ENCODE measurements at places on chromosomes 7 and 10.

- no peak for DNase-seq
These were observed 50.8 kb downstream of the SH2D4B start for GRCh38 chr10:80588546-80588945.

DNA sequence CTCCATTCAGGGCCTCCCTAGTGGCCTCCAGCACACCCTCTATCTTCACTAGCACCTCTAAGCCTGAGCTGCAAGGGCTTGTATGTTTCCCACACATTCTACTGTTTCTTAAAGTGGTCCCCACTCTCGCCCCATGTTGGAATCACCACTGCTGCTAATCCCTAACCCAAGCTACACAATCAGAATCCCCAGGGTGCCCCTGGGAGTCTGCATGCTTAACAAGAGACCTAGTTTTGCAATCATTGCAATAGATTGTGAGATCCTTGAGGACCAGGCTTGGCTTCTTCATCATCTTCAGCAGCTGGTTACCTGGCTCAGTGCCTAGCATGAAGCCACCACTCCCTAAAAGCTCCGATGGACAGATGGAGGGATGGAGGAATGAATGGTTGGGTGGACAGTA, 113.9 kb downstream of the MYOF start:
- DNase-seq, result peak; percentile 52

DNA sequence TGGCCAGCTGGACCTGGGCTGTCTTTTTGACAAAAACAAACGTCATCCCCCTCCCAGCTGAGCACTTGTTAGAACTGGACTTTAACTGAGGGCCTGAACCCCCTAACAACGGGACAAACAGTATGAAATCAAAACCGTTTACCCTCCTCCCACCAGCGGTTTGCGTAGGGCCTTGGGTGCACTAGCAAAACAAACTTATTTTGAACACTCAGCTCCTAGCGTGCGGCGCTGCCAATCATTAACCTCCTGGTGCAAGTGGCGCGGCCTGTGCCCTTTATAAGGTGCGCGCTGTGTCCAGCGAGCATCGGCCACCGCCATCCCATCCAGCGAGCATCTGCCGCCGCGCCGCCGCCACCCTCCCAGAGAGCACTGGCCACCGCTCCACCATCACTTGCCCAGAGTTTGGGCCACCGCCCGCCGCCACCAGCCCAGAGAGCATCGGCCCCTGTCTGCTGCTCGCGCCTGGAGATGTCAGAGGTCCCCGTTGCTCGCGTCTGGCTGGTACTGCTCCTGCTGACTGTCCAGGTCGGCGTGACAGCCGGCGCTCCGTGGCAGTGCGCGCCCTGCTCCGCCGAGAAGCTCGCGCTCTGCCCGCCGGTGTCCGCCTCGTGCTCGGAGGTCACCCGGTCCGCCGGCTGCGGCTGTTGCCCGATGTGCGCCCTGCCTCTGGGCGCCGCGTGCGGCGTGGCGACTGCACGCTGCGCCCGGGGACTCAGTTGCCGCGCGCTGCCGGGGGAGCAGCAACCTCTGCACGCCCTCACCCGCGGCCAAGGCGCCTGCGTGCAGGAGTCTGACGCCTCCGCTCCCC, at the start of gene IGFBP1:
Gene IGFBP1, plus strand, starts transcription at position 304 of the 808 bp plus-strand sequence. Its CDS starts 165 bp downstream, at position 469.
- no peak for DNase-seq

DNA sequence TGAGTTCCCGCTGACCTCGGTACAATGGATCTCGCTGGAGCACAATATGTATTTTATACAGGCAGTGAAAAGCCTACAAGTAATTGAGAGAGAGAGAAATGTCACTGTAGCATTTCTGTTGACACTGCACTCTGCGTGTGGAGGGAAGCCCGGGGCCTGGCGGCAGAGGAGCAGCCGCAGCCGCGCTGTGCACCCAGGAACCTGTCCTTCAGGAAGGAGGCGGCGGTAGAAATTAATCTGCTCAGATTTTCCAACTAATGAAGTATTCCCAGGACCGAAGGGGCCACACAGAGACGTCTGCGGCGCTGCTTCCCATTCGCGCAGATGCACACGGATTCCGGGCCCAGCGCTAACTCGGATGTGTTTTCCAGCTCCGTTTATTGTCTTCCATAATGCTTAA, 170.1 kb downstream of the EBF3 start:
- DNase-seq, result no peak

- no peak for DNase-seq
These were observed 135.7 kb downstream of the IDE start for GRCh38 chr10:92438220-92438619.

DNA sequence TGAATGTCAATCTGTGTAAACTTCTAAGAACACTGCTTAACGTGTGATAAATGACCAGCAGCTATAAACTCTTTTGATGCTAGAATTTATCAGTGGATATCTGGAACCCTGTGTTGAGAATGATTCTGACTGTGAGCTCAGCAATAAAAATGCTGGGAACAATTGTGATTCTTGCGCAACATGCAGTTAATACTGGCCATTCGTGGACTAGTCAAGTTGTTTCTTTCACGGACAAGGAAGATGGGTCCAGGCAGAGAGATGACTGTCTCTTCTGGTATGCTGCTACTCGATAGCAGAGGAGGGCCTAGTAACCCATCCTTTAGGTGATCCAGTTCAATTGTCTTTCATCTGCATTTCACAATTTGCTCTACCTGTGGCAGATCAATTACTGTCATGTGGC, 394.8 kb upstream of the IGFBP3 start:
- DNase-seq, result peak; percentile 76

GRCh38 chr10:97631098-97631497, 2.2 kb downstream of the MORN4 start:
- DNase-seq, result no peak

GRCh38 chr7:78400038-78400437, 601.5 kb downstream of the PHTF2 start:
- DNase-seq, result no peak

DNA sequence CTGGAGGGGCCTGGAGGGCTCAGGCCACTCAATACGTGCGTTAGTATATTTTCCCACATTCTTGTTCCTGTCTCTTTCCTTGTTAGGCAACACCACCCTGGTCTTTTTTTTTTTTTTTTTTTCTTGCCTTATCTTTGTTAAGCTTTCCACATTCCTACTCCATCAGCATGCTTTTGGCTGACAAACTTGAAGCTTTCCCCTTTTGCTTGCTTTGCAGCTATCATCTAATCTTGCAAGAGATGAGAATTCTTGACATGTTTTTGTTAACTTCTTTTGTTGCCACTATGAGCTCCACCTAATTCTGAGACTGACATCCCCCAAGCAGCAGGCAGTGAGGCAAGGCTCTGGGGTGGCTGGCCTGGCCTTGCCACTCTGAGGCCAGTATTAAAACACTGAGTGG, 52.5 kb upstream of the NRP1 start:
- DNase-seq, result no peak

DNA sequence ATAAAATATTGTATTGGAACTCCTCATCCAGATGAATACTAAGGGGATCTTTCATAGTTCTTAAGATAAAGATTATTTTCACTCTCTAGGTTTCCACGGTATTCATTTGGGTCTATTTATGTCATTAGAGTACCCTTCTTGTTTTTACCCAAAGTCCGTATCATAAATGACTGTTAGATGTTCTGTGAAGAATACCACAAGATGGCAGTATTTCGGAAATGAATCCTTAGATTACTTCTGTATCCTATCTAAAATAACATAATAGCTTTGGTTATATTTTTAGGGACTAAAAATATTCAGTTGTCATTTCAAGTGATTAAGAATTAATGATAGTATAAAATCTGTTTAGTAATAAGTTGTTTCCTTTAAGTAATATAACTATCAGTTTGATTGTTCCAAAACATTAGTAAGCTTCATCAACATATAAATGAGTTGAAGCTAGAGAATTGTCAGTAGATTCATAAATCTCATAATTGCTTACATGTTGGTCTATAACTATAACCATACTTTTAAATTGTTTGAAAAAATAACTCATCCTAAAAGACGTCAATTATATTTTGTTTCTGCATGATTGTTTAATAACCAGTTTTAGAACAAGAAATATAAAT, 337.5 kb upstream of the KCND2 start:
- peak; percentile 77 for DNase-seq

GRCh38 chr10:93513091-93513490, 16.7 kb downstream of the CEP55 start:
- no peak for DNase-seq

- DNase-seq, result peak; percentile 95
These were observed 80.9 kb upstream of the AGBL3 start for GRCh38 chr7:134905375-134905774.

DNA sequence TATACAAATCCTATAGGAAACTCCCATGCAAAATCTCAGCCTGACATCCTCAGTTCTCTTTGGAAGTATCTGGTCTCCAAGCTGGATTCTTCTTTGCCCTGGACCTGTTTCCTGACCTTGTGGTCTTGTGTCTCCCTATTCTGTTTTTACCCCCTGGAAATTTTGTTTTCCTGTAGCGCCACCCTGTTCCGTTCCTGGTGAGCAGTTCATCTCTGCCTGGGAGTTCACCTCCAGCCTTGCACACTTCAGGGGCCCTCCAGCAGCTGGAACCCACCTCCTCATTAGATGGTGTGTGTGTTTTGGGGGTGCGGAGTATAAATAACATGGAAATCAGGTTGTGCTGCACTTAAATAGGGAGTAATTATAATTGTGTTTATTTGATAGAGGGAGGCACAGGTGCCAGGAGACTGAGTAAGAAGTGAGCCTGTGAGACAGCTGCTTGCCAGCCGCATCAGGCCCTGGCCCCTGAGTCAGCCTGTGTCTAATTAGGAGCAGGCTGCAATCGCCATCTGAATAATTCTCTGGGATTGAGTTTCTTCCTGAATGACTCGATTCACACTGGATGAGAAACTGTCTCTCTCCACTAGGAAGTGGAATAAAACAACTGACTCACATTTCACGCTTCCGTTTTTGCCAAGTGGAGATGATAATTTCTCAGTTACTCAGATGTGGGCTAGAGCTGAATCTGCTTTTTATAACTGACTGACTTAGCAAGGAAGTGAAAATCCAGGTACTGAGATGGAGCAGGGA, 69.4 kb upstream of the HECTD2 start:
- DNase-seq, result peak; percentile 91

DNA sequence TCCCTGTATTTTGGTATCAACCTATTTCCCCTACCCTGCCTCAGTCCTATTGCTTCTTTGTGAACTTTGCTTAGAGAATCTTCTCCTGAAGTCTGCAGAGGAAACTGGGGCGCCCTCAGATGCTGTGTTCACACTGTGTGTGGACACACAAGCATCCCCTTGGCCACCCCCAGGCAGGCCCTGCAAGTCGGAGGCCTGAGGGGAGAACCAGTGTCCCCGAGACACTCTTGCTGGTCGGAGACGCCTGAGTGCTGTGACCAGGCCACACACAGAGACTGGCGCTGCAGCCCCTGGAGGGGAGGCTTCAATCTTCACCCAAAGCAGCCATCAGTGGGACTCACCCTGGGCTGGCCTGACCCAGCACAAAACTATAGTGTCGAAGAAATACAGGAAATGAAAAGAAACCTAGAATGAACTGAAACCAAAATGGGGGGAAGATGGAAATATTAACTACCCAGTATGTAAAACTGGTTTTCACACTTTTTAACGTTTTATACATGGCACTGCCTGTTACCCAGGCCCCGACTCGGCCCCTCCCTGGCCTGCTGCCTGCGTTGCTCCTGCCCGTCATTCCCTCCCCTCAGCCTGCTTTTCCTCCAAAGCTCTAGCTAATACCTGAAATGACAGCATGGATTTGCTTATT, 48.4 kb upstream of the FAM20C start:
- DNase-seq, result no peak

- DNase-seq, result peak; percentile 79
These were observed 242.7 kb upstream of the SEMA3C start for GRCh38 chr7:81161451-81162075.

DNA sequence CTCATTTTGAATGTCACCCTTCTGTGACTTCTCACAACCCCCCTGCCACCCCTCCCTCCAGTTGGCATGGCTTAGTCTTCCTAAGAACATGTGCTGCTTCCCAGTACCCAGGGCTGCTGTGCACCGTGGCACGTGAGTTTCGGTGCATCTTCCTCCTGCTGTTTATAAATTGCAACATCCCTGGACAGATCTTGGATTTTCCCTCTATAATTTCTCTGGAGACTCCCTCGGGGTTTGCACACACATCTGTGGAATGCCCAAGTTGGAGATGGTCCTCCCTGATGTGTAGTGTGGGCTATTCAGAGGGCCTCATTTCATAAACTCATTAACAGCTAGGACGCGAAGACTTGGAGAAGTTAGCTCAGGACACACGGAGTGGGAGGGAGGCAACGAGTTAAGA, 52.9 kb downstream of the IKZF1 start:
- DNase-seq, result no peak

DNA sequence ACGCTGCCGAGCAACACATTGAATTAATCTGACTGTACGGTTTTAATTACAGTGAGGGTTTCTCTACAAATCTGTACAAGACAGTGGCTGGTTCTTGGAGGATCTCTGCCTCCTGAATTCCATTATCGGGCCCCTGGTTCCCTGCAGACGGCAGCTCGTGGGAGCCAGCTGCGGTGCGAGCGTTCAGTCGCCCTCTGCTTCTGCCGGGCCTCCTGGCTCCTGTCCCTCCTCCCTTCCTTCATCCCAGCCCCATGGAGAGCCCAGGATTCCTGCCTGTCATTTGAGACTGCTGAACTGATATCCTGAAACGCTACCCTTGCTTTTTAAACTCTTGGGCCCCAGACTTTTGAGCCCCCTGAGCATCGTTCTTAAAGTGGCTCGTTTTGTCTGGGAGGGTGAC, 6.6 kb upstream of the DLX6 start:
- no peak for DNase-seq

GRCh38 chr7:156903232-156903909, 10.4 kb upstream of the LMBR1 start:
- peak; percentile 60 for DNase-seq

DNA sequence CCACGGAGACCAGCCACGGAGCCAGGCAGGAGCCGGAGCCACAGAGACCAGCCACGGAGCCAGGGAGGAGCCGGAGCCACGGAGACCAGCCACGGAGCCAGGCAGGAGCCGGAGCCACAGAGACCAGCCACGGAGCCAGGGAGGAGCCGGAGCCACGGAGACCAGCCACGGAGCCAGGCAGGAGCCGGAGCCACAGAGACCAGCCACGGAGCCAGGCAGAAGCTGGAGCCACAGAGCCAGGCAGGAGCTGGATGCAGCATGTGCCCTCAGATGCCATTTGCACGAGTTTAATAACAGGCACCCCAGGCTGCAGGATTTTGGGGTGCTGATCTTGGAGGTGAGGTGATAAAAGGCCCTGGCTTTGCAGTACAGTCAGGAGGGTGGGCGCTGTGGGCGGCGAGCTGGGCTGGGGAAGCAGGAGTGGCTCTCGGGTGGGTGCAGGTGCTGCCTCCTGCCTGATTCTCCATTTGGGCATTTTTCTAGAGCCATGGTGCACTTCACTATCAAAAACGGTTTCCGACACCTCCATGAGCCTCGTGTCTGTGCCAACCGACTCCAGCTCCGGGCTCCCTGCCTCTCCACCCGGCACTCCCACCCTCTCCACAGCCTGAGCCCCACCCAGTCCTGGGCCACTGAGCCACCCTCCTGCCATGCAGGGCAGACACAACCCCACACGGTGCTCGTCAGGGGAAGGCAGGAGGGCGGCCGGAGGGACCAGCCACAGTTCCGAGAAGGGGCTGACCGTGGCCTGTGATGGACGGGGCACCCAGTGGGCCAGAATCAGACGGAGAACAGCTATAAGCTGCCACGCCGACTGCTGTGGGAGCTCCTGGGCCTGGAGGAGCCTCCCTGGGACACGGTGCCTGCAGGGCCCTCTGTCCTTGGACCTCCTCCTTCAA, 40.8 kb upstream of the NKX6-2 start:
- no peak for DNase-seq

Measured in cardiac fibroblast (primary cell).